Stimulated activated CD8-positive, alpha-beta memory T cell treated with anti-CD3 and anti-CD28 coated beads, Interleukin-7, amount 100 ng/mL, for 4 hours (primary cell): ENCODE measurements at places on chromosomes 1 and 21.

- DNase-seq = no peak
These were observed 51.4 kb downstream of the RHBG start for GRCh38 chr1:156420205-156421061.

- DNase-seq = no peak
These were observed 25.3 kb downstream of the ACTA1 start for GRCh38 chr1:229408458-229409037.

- no peak for DNase-seq
These were observed 134.3 kb downstream of the MATN1 start for GRCh38 chr1:30589083-30589482.

DNA sequence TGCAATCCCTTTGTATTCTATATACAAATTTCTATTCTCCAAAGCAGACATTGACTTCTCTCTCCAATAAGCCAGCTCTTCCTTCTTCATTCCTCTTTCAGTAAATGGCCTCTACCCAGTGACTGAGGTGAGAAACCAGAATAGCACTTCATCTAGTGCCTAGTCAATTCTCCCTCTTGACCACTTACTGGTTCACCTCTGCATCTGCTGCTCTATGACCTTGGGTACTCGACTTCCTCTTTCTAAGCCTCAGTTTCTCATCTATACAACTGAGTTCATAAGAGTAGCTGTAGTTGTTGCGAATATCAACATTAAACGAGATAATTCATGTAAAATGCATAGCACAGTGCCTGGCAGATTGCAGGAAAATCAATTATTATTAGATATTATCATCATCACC, 12.4 kb downstream of the LYST start:
- DNase-seq = no peak

GRCh38 chr1:94438692-94439276, 20.6 kb downstream of the ABCD3 start:
- DNase-seq = no peak

- no peak for DNase-seq
These were observed 171.9 kb upstream of the USP25 start for GRCh38 chr21:15557925-15558324.
